ENCODE measurements at places on chromosomes 3 and 15. TPM values are rescaled to one million over a fixed set of nuclear protein-coding genes. Genes with fewer than 3 reads are reported as not detected.

Gene MINDY2
- 6.7 TPM for total RNA-seq

Gene IL16
- 0.02 TPM for total RNA-seq

Gene CFAP100
- total RNA-seq = not detected

Gene CCNB2
- total RNA-seq = 118 TPM

Gene NPAP1
- total RNA-seq = not detected

Measured in A172 (cell line).